ENCODE measurements at places on chromosomes 5 and 9.

- DNase-seq = no peak
Observed at GRCh38 chr5:160278343-160278742, 34.0 kb downstream of the CCNJL start.

DNA sequence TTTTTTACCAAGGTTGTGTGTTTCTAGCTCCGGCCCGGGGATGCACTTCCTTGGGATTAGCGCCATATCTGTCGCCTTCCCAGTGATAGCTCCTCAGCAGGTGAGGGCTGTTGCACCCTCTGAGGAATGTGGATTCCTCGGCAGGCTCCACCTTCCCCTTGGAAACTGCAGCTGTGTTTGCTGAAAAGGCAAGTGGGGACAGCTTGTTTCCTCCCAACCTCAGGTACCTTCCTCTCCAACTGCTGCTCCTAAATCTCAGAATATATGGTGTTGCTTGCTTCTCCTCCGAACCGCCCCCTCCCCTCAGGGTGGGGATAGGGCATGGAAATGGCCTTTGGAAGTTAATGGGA, 1.3 kb downstream of the SLC1A1 start:
- DNase-seq = no peak

DNA sequence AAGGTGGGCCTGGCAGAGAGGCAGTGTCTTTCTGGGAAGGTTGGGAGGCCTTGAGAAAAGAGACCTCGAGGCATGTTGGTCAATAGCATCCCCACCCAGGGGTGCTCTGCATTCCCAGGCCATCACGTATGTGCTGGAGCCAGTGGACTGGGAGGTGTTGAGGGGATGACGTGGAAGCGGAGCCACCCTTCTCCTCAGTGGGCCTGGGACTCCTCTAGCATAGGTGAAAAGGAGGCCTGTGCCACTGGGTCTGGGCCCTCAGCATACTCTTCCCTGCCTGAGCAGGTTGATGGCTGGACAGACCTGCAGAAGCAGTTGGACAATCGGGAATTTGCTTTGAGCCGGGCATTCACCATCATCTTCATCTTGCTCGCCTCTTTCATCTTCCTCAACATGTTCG, 25.5 kb downstream of the PITX1 start:
- DNase-seq = no peak

DNA sequence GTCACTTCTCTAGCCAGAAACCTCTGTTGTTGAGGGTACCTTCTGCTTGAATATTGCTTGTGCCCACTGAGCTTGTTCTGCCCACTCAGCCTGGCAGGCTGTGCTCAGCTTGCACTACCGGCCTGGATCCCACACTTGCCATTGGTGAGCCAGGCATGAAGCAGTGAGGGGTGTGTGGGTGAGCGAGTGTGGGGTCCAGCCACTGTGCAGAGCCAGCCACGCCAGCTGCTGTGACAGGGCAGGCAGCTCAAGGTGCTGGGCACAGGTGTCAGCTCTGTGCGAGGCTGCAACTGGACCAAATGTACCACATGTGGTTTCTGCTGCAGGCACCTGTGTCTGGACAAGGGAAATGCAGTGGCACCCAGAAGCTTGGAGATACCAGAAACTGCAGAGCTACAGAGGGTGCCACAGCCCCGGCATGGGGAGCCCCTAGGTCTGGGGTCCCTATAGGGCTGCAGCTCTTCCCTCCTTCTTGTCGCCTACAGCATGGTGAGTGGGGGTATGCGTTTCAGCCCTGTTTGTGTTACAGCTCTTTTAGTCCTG, 305.1 kb upstream of the RIOK2 start:
- DNase-seq = no peak
